ENCODE measurements at places on chromosomes 1 and 21. TPM values are rescaled to one million over a fixed set of nuclear protein-coding genes. Genes with fewer than 3 reads are reported as not detected.

GRCh38 chr1:238466459-238466858, 575.7 kb upstream of the ZP4 start:
- no peak for DNase-seq

PRDM16 gene
- 0.48 TPM for total RNA-seq

- no peak for DNase-seq
Measured at GRCh38 chr1:184112176-184112948, 60.8 kb downstream of the TSEN15 start.

- DNase-seq: peak; percentile 74
Measured at GRCh38 chr1:227895828-227896685, 51.7 kb downstream of the WNT9A start.

TDRD5 gene
- total RNA-seq: 5.7 TPM

DNA sequence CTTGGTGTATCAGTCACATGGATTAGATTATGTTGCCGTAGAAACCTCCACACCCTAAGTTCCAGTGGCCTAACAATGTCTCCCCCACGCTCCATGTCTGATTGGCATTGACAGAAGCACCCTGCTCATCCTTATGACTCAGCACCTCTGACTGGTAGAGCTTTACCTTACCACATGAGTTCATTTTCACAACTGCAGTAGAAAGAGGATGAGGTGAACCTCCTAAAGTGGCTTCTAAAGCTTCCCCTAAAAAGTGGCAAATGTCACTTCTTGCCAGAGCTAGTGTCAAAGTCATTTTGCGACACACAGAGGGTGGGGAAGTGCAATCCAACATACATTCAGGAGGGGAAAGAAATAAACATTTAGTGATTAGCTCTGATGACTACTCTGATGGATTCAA, 30.6 kb upstream of the LYPD8 start:
- DNase-seq: no peak

DNA sequence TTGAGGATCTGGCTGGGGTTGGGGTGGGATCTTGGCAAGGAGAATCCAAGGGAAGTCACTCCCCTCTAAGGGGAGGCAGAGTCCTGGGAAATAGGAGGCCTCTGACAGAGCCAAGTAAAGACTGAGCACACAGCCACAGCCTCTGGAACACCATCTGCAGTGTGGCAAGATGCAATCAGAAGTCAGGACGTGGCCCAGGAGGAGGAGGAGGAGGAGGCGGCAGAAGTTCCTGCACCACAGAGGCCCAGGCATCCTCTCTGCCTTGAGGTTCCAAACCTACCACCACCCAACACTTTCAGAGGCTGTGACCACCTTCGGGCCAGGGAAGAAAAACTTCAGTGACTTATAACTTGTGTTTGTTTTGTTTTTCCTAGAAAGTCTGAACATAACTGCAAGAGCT, 23.7 kb upstream of the KCNE2 start:
- DNase-seq: no peak

- DNase-seq: no peak
Measured at GRCh38 chr21:37984416-37984815, 68.2 kb upstream of the KCNJ6 start.

- DNase-seq: no peak
Measured at GRCh38 chr1:157348538-157349480, 203.5 kb downstream of the FCRL5 start.

TMEM240 gene
- 3.8 TPM for total RNA-seq

DNA sequence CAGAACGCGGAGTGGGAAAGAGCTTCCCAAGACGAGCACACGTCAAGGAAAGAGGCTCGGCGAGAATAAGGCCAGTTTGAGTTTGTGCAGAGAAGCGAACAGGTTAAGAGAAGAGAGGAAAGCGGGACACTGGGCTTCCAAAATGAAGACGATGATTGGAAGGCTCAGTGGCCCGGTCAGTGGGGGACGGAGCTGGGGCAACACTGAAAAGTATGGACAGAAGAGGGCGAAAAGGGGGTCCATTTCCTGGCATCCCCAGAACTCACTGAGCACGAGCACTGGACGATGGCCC, 258 bp downstream of the CCT3 start:
- DNase-seq: no peak

RGS16 gene
- 6.3 TPM for total RNA-seq

All from breast epithelium (tissue), 4 donors.